ENCODE measurements at places on chromosomes 6 and 20.

- no peak for DNase-seq
Observed at GRCh38 chr6:82246370-82246769, 1.2 kb downstream of the IBTK start.

- DNase-seq, result no peak
Observed at GRCh38 chr6:148535976-148536375, 193.3 kb downstream of the SASH1 start.

DNA sequence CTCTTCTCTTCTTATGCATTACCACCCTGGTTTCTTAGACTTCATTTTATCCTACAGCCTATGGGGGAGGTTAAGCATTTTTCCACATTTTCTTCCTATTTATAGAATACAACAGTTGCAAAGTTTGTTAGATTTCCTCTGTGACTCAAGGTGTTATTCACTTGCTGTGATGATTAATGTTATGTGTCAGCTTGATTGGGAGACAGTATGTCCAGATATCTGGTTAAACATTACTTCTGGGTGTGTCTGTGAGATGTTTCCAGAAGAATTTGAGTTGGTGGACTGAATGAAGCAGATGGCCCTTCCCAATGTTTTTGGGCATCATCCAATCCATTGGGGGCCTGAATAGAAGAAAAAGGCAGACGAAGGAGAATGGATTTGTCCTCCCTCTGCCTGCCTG is 131.3 kb downstream of the C6orf118 start:
- no peak for DNase-seq

- no peak for DNase-seq
Observed at GRCh38 chr6:144439016-144439415, 153.9 kb downstream of the UTRN start.

- no peak for DNase-seq
Observed at GRCh38 chr6:36171573-36171972, 25.0 kb upstream of the BRPF3 start.
